ENCODE measurements at places on chromosomes 1 and 21. TPM values are rescaled to one million over a fixed set of nuclear protein-coding genes. Genes with fewer than 3 reads are reported as not detected.

ATP1A2 gene
- total RNA-seq = 1.5 TPM

SPRR2B gene
- not detected for total RNA-seq

KCNK1 gene
- total RNA-seq = 1.8 TPM

VPS72 gene
- total RNA-seq = 56.6 TPM

GBP4 gene
- not detected for total RNA-seq
